ENCODE measurements at places on chromosomes 4 and X. TPM values are rescaled to one million over a fixed set of nuclear protein-coding genes. Genes with fewer than 3 reads are reported as not detected.
A peak's percentile ranks its signal among the peaks of the same experiment; 100 is the strongest.

DNA sequence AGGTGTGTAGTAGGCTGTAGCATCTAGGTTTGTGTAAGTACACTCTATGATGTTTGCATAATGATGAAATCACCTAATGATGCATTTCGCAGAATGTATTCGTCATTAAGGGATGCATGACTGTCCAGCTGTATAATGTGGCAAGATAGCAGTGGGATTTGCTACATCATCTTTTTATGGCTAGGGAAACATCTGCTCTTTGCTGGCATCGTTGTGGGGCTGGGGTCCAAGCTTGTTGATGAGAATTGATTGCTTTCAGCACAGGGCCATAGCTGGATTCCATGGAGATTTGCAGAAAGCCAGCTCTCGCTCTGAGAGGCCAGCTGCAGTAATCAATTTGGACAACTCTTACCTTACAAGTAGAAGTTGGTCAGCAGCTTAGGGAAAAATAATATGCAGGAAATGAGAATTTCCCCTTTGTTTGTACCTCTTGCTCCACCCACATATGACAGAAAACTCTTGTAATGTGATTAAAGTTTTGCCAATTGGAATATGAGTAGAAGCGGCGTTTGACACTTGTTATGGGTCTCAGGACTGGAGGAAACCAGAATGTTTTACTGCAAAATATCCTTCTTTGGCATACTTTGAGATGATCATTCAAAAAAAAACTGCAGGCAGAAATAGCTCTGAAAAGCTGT, 310.5 kb downstream of the RAPGEF2 start:
- DNase-seq: no peak

DNA sequence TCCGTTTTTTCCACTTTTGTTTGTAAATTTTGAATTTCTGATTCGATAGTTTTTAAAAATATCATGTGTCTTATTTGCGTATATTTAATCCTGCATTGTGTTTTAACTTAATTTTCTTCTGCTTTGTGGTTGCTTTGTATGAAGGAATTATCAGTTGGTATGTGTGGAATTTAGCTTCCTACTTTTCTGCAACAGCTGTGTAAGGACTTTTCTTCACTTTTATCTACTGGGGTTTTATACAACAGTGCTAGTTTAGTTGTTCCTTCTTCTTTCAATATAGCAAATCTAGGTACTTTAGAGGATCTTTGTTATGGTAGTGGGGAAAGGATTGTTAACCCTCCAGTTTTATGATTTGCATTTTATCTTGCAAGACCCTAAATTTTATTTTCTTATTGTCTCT, 410.3 kb downstream of the CCSER1 start:
- DNase-seq: no peak

GRCh38 chr4:8829584-8829983, 42.1 kb downstream of the HMX1 start:
- DNase-seq: no peak

DNA sequence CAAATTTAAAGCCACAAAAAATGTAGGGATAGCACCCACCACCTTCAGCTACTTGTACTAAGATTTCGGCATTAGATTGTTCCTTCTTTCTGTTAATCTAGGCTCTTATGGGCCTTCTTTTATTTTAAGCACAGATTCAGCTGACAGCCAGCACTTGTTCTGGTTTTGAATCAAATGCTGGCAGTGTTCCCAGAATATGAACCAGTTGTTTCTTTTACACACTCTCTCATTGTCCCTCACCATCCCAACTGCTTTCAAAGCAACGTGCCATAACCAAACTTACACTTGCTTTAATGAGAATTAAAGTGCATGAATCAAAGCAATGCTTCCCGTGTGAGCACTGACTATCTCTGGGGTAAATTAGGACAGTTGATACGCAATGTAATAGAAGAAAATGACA, 744.5 kb upstream of the FAM241A start:
- no peak for DNase-seq

DNA sequence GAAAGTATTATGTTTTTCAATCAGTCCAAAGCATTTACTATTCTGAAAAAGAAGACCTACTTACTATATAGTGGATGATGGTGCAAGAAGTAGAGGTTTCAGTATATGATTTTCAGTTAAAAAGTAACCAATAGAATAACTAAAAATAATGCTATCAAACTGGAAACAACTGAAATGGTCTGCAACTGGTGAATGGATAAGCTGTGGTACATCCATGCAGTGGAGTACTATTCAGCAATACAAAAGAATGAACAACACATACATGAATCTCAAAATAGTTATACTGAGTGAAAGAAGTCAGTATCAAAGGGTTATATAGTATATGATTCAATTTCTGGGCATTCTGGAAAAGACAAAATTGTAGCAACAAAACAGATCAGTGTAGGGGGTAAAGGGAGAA, 55.9 kb downstream of the PLAC1 start:
- DNase-seq: no peak

DNA sequence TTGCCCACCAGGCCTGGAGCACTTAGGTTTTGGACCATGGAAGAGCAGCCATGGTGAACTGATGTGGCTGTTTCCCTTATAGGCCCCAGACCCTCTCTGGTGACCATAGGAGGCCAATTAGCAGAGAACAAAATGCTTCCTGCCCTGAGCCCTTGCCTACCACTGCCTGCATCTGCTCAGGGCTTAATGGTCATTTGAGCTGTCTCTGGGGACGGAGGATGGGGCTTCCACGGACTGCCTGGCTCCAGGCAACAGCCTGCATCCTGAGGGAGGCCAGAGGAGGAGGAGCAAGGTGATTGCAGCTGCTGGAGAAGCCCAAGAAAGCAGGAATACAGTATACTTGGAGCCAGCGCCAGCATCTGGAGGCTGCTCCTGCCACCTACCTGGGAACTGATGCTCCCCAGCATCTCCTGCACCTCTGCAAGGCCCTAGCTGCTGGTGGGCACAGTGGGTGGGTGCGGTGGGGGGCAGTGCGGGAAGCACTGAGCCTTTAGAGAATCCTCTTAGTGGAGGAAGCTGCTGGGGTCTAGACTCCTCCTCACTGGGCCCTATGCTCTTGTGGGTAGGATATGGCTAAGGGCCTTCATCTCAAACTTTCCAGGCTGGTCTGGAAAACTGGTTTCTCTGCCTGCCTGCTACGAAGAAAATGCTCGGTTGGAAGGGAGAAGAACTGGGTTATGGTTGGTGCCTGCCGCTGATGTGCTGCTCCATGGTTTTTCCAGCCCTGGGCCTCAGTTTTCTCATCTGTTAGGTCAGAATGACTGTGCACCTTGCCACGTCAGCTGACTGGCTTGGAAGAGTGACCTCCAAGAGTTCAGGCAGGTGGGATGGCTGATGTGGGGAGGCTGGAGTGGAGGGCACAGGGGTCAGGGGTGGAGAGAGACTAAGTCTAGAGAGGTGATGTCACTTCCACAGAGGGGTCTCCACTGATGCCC, 158.8 kb upstream of the PJA1 start:
- DNase-seq: no peak

- no peak for DNase-seq
Observed at GRCh38 chr4:41537292-41537890, 566 bp upstream of the LIMCH1 start.

GRCh38 chrX:8048466-8048865, 121.3 kb upstream of the PNPLA4 start:
- DNase-seq: no peak

GRCh38 chr4:22071749-22072148, 123.2 kb upstream of the KCNIP4 start:
- DNase-seq: no peak

DNA sequence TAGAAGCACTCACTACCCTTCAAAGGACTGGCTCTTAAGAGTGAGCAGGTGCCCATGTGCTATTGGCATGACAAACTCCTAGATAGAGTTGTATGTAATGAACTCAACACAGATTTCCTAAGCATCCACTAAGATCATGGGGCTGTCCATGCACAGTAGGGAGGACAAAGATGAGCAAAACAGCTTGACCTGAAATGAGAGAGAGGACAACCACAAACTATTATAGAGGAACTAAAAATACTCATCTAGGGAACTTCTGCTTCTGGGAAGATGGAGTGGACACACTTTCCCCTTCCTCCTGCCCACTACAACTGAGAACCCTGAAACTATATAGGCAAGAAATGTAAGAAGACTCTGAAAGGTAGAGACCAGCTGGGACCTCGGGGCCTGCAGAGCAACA, 20.8 kb upstream of the TMEM128 start:
- no peak for DNase-seq

- DNase-seq: no peak
Observed at GRCh38 chr4:111689214-111689613, 456.0 kb upstream of the FAM241A start.

DNA sequence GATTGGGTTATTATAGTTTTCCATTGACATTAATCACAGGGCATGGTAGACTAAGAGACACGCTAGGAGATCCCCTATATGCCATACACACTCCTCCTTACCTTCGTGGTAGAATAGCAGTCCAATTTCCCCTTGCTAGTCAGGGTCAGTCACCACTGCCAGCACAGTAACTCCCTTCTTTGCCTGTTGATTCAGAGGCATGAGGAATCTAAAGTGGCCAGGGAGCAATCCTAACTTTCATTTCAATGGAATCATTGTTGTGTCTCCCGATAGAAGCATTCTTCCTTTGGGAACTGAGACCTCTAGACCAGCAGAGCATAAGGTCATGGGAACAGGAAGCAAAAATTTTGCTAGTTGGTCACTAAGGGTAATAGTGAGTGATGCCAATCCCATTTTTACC, 51.1 kb downstream of the COL25A1 start:
- no peak for DNase-seq

DNA sequence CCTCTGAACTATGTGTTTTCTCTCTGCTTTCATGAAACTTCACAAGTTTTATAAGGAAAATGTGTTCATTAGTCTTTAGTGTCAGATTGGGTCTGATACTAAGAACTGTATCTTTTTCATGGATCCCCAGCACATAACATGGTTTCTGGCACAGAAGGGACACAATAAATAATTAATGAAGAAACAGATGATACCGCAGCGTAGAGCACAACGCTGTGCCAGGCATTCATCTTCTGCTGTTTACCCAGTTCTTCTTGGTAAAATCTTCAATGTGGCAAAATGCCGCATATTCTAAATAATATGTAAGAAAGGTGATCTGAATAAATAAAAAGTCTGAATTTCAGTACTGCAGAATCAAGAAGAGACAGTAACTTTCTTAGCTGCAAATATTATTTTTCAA, 12.3 kb downstream of the SCARB2 start:
- no peak for DNase-seq

- no peak for DNase-seq
Observed at GRCh38 chr4:173535957-173536356, 5.9 kb upstream of the HAND2 start.

DNA sequence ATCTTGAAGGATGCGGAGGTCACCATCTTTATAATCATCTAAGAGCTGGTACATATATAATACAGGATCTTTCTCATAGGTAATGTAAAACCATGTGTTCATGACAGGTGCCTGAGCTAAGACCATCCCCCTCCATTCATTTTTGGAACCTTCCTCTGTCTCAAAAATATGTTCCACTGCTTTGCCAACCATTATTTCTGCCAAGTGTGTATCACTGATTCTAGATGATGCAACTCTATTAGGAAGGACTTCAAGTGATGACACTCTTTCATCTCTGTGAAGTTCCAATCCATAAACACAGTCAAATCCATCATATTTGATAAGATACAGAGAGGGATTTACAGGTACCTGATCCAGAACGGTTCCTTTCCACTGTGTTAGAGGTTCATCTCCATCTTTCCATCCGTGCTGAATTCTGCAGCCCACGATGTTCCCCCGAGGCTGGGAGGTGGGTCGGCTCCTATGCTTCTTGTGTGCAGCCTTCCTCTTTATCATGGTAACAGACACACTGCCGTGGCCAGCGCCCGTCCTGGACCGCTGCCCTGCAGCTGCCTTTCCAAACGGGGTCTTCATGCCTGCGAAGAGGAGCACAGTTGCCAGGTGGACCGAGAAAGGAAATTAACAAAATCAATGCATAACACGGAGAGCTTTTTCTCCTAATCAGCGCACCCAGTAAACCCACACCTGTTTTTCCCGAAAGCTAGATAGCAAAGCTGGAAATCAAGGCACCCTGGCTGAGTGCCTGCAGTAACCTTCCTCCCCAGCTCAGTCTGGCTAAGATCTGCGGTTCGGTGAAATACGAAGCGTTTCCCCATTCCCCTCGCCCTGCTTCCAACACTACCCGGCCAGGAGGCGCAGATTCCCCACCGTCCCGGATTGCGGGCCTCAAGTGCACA, 718 bp downstream of the SPIN3 start:
- DNase-seq: no peak

DNA sequence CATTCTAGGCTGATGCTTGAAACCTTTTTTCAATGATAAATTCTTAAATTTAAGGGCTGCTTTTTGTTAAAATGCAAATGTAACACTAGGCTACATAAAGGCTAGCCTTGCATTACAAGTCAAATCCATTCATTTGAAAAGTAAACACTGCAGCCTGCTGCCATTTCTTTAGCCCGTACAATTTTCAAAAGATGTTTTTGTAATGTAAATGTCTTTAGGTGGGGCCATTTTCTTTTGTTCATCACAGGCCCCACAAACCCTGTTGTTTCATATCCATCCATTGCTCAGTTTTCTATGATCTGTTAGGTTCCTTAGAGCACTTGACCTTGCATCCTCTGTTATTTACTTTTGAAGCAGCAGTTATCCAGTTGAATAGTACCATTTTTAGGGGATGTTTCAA, 296.2 kb upstream of the AMOT start:
- DNase-seq: no peak

- DNase-seq: no peak
Observed at GRCh38 chr4:173189117-173189693, 20.6 kb downstream of the GALNT7 start.

GRCh38 chrX:42714981-42715700, 62.8 kb downstream of the PPP1R2C start:
- peak; percentile 61 for DNase-seq

GRCh38 chr4:91734682-91735081, 569.1 kb upstream of the GRID2 start:
- DNase-seq: no peak

DNA sequence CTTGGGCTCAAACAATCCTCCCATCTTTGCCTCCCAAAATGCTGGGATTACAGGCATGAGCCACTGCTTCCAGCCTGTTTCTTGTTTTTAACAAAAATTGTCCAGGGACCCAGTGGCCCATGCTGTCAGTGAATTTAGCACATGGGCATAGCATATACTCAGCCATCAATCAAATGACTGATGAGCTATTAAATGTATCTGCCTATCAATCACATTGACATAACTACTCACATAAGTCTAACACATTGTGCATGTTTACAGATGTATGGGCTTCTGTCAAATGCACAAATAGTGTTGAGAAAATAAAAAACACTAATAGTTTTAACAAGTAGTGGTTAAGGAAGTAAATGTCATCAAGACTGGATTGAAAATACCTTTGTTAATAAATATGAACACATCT, 249.4 kb downstream of the COX18 start:
- DNase-seq: no peak

Gene PCYT1B
- total RNA-seq: 17.1 TPM

Gene VEGFD
- total RNA-seq: 0.70 TPM

Gene HTN3
- not detected for total RNA-seq

Gene RTL9
- 0.47 TPM for total RNA-seq

Gene POLA1
- total RNA-seq: 31.6 TPM

Gene CTSO
- 7.6 TPM for total RNA-seq

Gene ZMYM3
- total RNA-seq: 97.9 TPM

Gene TCEAL3
- 11.9 TPM for total RNA-seq

Gene RENBP
- 8.5 TPM for total RNA-seq

Gene NXF2
- not detected for total RNA-seq

Gene PNMA5
- not detected for total RNA-seq

Data from mesothelial cell of epicardium (in vitro differentiated cells).